Amniotic epithelial cell (primary cell): ENCODE measurements at places on chromosomes 1 and 21.

GRCh38 chr1:42765832-42766740, 742 bp downstream of the P3H1 start:
- DNase-seq, result peak; percentile 74

GRCh38 chr1:195909061-195909460, 699.2 kb downstream of the KCNT2 start:
- no peak for DNase-seq

DNA sequence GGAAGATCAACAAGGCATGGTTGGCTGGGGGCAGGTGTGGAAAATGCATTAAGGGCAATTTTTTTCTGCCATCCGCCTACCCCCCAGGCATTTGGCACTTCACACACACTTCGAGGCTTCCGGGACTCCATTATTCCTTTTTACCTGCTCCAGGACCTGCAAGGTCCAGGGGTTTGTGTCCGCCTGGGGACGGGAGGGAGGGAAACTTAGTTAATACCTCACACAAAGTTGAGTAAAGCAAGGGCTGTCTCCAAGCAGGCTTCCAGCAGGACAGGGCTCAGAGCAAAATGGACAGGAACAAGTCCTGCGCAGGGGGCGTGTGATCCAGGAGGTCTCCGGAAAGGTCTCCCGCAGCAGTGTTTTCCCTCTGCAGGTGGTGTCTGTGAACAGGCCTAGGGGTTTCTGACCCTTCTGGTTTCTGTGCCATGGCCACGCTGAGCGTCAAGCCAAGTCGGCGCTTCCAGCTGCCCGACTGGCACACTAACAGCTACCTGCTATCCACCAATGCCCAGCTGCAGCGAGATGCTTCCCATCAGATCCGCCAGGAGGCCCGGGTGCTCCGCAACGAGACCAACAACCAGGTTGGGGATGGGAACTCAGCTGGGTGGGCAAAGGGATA, 712 bp downstream of the TEKT2 start:
- no peak for DNase-seq

DNA sequence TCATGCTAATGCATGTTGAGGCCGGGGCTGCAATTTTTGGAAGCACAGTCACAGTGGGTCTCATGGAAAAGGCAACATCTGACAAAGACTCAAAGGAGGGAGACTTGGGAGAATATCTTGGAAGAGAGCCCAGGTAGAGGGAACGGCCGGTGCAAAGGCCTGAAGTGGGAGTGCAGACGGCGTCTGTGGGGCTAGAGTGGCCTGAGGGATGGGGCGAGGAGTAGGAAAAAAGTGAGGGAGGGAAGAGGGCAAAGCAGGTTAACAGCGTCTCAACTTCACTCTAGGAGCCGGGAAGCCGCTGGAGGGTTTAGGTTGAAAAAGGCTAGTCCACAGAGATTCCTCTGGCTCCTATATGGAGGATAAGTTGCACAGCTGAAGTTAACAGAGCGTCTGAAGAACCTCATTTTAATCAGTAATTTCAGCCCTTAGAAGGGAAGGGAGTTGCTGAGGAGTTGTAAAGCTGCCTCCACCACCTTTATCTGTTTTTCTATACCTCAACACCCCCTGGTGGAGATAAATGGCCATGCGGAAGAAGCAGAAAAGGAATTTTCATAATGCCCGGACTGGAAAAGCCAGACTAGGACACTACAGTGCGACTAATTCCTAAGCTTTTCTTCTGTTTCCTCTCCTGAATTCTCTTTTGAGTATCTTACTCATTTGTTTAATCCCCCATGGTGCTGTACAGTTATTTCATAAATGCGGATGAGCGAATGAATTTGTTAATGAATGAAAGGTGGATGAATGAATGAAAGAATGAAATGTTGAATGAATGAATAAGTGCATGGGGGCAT, 78.7 kb upstream of the ZNF281 start:
- peak; percentile 79 for DNase-seq

DNA sequence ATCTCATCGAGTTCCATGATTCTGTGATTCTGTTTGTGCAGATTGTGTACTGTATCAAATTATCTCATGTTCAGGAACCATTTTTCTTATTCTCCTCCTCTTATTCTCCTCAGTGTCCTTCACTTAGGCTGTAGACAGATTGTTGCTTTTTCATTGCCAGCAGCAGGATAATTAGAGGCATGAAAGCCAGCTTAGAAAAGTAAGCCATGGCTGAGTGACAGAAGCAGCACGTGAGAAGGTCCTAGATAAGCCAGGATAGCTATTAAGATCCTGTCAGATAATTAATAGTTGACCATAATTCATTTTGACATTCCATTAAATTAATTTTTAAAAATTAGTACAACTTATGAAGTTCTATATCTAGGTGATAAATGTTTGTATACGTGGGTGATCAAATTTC, 60.8 kb upstream of the PRKACB start:
- no peak for DNase-seq

- peak; percentile 50 for DNase-seq
Measured at GRCh38 chr1:41735631-41736260, 183.0 kb downstream of the HIVEP3 start.

- no peak for DNase-seq
Measured at GRCh38 chr1:116945421-116945820, 35.7 kb downstream of the PTGFRN start.

- no peak for DNase-seq
Measured at GRCh38 chr1:37305841-37306240, 168.5 kb upstream of the ZC3H12A start.

GRCh38 chr1:232622981-232623380, 7.0 kb downstream of the SIPA1L2 start:
- no peak for DNase-seq

GRCh38 chr1:113178522-113178921, 105.5 kb downstream of the LRIG2 start:
- peak; percentile 12 for DNase-seq

GRCh38 chr1:107389410-107390396, 248.9 kb downstream of the NTNG1 start:
- DNase-seq, result no peak

DNA sequence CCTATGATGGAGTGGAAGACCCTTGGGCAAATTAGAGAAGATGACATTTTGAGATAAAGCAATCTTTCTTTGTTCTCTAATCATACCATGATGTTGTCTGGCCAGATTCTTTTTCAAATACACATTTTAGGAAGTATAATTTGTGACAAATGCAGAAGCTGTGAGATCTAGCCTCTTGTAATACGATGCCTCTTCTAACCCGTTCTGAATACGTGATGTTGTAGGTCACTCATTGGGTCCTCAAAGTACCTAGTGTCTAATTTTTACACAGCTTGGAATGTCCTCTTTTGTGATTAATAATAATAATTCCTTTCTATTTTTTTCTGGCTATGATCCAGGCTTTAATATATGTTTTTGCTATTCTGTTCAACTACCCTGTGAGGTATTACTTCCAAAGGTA, 502.7 kb downstream of the NUF2 start:
- DNase-seq, result no peak

- no peak for DNase-seq
Measured at GRCh38 chr1:201282216-201282615, 1.1 kb upstream of the PKP1 start.

GRCh38 chr1:214976665-214977064, 105.9 kb upstream of the KCNK2 start:
- DNase-seq, result no peak

GRCh38 chr1:24967962-24968361, 37.9 kb upstream of the RUNX3 start:
- no peak for DNase-seq

DNA sequence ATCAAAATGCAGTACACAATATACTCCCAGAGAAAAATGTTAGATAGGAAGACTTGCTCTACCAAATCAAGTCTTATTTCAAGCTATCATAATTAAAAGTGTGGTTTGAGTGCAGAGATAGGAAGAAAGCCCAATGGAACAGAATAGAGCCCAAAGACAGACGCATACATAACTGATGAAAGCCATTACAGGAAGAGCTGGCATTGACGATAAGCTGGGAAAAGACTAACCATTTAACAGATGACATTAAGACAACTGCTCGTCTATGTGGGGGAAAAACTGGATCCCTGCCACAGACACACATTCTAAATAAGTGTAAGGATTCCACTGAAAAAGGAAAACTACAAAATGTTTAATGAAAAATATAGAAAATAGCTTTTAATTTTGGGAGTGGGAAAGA, 85.5 kb downstream of the NGF start:
- no peak for DNase-seq

DNA sequence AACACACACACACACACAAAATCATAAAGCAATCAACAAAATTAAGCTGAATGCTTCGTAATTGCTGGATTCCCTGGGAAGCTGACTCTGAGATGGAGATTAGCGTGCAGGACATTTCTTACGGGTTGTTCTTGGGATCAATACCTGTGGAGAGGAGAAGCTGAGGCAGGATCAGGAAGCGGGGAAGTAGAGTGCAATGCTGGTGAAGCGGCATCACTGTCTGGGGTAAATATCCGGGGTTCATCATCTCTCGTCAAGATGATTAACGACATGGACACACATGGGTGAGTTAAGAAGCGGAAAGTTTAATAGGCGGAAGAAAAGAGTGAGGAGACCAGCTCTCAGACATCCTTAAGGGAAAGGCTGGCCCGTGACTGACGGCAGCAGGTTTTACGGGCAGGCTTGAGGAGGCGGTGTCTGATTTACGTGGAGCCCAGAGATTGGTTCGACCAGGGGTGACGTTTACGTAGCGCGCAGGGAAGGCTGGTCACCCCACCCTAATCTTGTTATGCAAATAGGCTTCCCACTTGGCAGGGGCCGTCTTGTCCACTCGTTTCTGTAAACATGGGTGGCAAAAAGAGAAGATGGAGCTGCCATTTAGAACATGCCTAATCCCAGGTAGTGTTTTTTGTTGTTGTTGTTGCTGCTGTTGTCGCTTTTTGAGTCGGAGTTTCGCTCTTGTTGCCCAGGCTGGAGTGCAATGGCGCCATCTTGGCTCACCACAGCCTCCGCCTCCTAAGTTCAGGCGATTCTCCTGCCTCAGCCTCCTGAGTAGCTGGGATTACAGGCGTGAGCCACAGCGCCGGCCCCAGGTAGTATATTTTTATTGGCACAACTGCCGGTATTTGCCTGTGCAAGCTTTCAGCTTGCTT, 135.6 kb upstream of the KCNJ15 start:
- DNase-seq, result no peak

GRCh38 chr1:78090472-78091133, 44.8 kb downstream of the GIPC2 start:
- no peak for DNase-seq

GRCh38 chr21:38800046-38800758, 5.5 kb upstream of the ETS2 start:
- no peak for DNase-seq

GRCh38 chr21:42509244-42509643, 4.4 kb upstream of the SLC37A1 start:
- DNase-seq, result no peak

DNA sequence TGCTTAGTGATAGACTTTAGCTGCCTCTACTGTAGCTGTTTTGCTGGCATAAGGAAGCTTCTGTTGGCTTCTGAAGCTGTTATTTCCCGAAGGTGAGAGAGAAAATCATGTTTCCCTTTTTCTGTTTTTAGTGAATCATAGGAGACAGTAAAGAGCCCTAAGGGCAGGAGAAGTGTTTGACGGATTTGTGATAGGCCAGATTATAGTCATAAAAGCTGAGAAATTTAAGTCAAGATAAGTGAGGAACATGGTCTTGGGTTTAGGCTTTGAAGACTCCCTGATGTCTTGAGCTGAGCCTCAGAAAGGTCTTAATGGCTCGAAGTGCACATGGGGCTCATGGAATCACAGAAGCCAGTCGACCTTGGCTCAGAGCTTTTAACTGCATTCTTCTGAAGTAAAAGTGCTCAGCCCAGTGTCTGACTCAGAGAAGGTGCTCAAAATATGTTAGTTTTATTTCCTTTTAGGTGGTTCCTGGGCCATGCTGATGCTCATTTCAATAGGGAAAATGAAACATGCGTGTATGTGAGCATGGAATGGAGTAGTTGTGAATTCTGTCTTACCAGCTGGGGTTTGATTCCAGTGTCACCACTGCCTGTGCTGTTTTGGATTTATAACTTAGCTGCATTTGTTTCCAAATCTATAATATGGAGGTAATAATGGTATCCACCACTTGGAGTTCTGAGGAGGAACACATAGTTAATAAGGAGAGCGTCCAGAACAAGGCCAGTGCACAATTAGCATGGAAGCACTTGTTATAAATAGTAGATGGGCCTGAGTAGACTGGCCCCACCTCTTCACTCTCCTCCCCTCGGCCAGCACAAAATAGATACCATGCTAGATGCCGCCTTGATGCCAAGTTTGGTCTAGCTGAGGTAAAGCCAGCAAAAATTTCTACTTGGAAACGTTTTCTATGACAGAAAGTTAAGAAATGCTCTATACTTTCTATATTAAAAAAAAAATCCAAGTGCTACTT, 99.2 kb downstream of the C1orf21 start:
- peak; percentile 32 for DNase-seq

DNA sequence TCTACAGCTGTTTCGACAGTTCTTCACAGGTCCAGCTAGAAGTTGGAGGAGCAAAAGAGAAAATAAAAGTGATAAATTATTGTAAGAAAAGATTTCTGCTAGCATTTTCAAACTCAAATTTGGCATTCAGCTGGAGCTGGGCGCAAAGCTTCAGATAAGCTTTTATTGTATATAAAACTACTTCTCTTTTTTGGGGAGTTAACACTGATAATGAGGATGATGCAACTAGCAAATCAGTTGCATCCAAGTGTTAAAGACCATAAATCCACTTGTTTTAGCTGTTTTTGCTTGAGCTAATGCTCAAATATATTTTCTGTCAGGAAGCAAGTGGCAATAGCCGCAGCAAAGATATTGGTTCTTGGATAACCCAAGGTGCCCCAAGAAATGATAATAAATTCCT, 127.1 kb upstream of the PKN2 start:
- DNase-seq, result no peak

DNA sequence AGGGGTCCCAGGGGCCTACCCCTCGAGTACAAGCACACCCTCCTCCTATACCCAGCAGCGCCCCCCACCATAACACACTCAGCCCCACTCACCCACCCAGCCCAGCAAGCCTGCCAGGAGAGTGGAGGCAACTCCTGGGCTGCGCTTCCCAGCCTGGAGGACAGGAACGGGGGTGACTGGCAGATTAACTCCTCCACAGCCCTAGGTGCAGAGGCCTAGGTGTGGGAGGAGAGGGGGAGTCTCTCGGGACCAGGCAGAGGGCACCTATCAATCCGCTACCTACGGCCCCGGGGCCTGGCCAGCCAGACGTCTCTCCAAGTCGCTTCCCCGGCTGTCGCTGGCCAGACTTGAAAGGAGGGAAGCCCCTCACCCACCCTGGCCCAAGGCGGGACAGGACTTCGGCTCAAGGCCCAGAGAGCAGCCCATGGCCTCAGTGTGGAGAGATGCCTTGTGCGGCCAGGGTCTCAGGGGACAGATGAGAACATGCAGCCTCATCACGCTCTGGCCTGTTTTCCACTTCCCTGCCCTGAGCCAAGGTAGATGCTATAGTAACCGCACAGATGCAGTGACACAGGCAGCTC, 24.9 kb downstream of the MATN1 start:
- DNase-seq, result no peak

- DNase-seq, result no peak
Measured at GRCh38 chr1:147647796-147648633, 22.3 kb downstream of the ACP6 start.

DNA sequence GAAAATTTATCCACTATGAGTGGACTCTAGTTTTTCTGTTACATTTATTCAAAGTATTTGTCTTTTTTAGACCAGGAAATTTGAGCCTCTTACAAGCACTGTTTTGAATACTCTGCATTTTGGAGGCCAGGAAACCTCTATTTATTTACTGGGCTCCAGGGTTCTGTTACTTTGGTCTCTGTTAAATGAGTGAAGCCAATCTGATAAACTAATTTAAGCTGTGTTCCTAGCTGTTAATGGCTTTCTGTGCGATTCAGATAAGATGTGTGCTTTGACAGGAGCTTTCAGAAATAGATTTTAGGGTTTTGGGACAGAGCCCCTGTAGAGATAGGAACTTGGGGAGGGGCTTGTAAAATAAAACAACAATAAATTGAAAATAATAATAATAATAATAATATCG, 23.9 kb downstream of the ACKR1 start:
- no peak for DNase-seq
